Activated naive CD4-positive, alpha-beta T cell treated with Interleukin-2 at 50 U/mL for 16 hours (primary cell): ENCODE measurements at places on chromosomes 7 and 10.

DNA sequence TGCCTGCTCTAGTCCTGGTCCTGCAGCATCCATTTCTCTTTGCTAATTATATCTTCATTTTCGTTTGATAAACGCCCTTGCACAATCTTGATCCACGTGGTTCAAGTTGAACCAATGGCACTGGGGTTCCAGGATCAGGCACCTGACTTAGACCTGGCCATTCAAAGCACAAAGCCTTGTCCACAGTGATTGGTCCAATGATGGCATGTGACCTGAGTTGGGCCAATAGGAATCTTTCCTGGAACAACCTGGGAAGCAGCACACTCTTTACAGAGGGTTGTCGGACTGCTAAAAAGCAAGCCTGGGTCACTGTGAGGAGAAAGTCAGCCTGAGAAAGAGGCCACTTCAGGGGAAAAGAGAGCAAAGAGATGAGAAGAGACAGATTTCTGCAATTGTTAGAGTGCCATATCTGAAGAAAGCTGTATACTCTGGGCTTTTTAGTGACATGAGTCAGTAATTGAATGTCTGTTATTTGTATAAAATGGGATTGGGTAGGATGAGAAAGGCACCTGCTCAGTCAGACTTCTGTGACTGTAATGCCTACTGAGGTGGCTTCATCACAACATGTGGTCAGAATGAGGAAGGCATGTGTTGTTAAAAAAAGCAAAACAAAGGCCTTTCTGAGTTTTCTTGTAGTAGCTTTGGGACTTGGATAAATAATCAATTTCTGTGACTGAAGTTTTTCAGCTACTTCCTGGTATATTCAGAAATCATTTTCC is 4.4 kb upstream of the STEAP4 start:
- DNase-seq: no peak

GRCh38 chr10:51215951-51216834 is 141.9 kb downstream of the PRKG1 start:
- DNase-seq: no peak

DNA sequence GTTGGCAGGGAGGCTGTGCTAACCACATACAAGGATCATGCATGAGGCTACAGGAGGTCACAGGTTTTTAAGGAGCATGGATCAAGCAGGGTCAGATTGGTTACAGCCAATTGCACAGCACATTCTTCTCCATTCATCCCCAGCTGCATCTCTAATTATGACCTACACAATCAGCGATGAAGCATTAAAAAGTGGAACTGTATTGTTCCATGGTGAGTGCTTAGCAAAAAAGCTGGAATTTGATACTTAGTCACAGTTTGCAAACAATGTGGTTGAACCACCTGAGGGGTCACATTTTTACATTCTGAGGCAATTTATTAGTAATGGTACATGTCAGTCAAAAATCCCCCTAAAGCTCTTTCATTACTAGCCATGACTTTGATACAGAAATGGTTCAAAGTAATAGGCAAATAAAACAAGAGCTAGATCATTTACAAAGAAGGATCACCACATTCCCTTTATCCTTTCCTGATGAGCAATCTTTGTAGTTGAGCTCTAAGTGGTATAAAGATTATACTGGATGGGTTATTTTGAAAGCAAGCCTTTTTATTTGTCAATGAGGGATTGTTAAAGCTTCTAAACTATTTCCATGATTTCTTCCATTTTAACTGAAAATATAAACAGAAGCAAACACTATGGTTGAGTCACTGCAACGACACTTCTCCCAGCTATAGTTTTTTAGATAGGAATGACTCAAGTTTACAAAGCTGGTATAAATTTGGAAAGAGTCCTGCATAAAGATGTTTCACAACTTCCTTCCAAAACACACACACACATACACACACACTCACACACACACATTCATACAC is 217.8 kb upstream of the SEMA3A start:
- DNase-seq: no peak

- peak; percentile 53 for DNase-seq
These were observed 451 bp downstream of the SRRT start for GRCh38 chr7:100875356-100875751.

DNA sequence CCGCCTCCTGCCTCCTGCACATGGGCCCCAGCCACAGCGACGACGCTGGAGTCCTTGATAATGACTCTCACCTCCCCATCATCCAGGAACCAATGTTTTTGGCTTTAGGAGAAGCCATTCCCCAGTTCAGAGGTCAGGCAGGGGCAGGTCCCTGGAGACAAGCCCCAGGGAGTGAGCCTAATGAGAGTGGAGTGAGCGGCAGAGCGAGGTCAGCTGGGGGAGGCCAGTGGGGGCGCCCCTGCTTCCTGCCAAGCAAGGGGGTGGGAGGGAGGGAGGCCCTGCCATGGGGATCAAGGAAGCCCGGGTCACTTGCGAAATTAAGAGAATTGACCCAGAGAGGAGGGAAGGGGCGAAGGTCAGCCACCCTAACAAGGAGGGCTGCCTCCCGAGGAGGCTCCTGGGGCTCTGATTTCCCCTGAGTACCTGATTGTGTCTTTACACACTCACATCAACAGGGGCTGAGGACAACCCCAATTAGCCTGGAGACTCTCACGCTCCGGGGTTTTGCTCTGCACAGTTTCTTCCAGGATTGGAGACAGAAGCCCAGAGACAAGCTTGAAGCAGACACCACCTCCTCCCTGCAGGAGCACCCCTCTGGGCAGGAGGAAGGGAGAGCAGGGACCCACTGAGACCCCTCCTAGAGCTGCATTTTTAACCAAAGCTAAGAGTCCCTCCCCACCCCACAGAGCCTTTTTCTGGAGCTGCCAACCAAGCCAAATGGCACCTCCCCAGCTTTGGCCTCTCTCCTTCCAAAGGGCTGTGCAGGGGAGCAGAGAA is 112.1 kb downstream of the COL13A1 start:
- no peak for DNase-seq

GRCh38 chr10:101305320-101306241 is 48.4 kb upstream of the BTRC start:
- DNase-seq: no peak

DNA sequence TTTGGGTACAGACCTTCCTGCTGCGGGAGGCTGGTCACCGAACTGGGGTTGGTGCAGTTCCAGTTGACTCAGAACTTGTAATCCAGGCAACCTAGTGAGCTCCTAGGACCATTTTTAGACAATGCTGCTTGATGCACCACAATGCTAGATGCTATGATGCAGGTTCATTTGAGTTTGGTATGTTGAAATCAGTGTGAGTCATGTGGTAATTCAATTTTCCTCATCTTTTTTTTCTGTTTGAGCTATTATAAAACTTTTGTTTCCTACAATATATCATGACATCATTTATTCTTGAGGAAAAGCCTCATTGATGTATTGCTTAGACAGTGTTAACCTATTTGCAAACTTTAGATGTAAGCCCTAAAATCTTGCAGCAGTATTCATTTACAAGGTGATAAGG is 40.9 kb upstream of the MTPN start:
- no peak for DNase-seq

GRCh38 chr7:43278088-43278644 is 165.7 kb downstream of the HECW1 start:
- DNase-seq: no peak
